ENCODE measurements at places on chromosomes 6 and 20.
A peak's percentile ranks its signal among the peaks of the same experiment; 100 is the strongest.

DNA sequence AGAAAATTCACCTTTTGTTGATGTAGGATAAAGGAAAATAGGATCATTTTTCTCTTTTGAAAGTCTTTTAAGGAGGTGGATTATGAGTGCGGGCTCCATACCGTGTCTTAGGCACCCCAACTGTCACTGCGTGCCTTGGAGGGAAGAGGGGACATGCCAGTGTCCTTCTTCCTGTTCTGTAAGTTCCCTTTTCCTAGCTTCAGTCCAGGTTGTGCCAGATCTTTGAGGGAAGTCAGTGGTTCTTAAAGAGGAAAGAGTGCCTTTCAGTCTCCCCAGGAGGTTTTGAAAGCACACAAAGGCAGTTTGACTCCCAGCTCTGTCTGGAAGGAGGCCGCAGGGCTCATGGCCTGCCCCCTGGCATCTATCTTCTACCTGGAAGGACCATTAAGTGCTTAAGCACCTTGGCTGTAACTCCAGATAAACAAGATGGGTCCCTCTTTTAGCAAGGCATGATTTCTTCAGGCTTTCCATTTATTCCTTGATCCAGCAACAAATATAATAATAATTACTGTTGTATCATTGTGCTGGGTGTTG is 13.0 kb downstream of the EFCAB8 start:
- no peak for DNase-seq

DNA sequence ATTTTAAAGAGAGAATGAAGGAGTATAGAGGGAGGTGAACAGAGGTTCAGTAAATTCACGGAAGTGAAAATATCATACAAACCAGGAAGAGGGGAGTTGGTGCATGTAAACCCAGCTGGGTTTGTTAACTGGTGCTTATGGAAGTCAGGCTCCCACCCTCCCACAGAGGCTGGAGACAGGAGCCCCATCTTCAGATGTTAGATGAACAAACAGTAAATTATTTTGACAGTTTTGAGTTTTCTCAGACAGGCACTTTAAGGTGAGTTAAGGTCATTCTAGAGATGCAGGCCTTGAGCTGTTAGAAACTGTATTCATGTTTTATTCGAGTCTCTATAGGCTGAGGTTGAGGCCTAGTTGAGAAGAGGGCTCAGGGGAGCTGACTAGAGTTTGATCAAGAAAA is 41.8 kb upstream of the FUCA2 start:
- DNase-seq, result no peak

DNA sequence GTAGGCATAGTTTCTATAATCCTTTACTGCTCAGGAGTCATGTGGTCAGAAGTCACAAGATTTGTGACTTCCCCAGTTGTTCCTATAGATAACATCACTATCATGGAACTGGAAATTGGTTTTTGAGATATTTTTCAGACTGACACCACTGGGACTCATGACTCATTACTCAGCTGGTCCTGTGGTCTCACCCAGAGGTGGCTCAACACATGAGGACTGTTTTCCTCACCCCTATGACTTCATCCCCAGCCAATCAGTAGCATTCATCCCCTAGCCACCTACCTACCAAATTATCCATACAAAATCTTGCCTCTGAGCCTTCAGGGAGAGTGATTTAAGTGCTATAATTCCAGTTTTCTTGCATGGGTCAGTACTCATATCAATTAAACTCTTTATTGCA is 1217.7 kb downstream of the EPHA7 start:
- no peak for DNase-seq

DNA sequence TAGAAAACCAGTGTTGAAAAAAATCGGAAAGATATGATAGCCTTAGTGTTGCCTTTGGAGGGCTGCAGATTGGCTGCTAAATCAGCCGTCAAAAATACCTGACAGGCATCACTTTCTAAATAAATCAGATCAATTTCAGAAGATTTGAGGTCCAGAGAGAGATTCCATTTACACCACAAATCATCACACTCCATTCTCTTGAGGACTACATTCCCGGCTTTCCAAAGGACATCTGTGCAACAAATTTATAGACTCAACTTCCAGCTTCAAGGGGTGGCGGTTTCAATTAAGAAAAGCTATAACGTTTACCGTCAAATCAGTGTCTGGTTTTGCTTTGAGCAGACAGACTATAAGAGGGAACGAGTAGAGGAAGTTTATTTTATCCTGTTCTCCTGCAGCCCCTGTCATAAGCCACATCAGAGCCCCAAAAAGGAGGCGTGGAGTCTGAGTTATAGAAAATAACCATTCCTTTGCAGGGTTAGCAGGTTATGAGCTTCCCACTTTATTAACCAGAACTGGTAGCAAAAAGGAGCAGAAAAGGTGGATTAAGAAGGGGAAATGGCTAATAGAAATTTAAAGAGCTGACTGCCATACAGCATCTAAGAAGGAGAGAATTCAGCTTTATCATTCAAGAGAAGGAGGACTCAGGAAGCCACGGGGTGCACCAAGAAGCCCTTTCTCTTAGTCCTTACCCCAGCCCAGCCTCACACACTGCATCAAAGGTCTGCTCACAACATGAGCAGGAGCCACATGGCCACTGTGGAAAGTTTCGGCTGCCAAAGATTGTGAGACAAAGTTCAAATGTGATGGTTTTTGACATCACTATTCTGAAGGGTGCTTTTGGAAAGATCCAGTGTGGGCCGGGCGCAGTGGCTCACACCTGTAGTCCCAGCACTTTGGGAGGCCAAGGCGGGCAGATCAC is 12.9 kb upstream of the UQCC2 start:
- no peak for DNase-seq

GRCh38 chr6:131412960-131413830 is 159.8 kb upstream of the ARG1 start:
- no peak for DNase-seq

DNA sequence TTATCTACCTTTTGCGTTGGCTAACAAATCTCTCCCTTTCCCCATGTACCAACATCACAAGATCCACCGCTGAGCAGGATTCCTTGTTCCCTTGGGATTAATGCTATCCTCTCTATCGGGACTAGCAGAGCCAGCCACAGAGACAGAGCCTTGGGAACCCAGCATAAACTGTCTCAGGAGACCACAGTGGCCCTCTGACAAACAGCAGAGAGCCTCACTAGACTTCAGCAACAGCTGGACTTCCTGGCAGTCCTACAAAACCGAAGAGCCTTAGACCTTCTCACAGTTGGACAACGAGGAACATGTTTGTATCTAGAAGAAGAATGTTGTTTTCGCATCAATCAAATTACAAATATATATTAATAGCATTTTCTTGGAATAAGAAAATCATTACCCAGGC is 39.6 kb upstream of the POU5F1 start:
- DNase-seq, result no peak

GRCh38 chr20:38649275-38649891 is 47.8 kb downstream of the ARHGAP40 start:
- DNase-seq, result peak; percentile 56

GRCh38 chr20:22575087-22575721 is 9.2 kb downstream of the FOXA2 start:
- DNase-seq, result peak; percentile 76

DNA sequence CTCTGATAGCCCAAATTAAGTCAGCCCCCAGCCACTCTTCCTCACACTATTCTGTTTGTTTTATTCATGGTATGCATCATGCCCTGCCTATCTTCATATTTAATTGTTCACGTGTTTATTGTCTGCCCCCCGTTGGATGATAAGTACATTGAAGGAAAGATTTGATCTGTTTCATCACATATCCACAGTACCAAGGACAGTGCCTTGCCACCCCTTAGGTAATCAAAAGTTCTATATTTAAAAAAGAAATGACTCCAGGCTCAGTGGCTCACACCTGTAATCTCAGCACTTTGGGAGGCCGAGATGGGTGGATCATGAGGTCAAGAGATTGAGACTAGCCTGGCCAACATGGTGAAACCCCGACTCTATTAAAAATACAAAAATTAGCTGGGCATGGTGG is 10.2 kb upstream of the RIN2 start:
- DNase-seq, result no peak

DNA sequence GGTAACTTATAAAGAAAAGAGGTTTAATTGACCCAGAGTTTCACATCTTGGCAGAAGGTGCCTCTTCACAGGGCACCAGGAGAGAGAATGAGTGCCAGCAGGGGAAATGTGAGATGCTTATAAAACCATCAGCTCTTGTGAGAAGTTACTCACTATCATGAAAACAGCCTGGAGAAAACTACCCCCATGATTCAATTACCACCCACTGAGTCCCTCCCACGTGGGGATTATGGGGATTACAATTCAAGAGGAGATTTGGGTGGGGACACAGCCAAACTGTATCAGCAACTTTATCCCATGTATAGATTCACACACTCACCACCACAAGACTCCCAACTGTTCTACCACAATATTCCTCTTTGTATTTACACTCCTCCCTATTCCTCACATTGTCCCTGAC is 10.6 kb downstream of the PDSS2 start:
- DNase-seq, result no peak

GRCh38 chr6:170199716-170200115 is 91.2 kb downstream of the DLL1 start:
- DNase-seq, result no peak

GRCh38 chr6:25919657-25920056 is 10.8 kb downstream of the SLC17A2 start:
- no peak for DNase-seq

DNA sequence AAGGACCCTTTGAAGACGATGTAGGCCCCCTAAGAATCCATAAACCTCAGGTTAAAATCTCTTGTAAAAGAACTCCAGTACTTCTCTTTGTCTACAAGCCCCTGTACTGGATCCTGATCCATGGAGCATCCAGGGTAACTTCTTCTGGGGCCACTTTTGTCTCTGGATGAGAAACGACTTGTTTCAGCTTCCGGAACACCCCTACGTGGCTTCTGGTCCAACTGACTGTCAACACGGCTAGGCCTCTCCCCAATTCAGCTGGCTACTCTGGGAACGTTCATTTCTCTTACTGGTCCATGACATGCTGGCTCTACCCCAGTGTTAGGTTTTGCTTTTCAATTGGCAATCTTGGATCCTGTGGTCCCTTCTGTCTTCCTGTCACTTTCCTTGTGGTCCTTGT is 198.0 kb downstream of the BACH2 start:
- no peak for DNase-seq

DNA sequence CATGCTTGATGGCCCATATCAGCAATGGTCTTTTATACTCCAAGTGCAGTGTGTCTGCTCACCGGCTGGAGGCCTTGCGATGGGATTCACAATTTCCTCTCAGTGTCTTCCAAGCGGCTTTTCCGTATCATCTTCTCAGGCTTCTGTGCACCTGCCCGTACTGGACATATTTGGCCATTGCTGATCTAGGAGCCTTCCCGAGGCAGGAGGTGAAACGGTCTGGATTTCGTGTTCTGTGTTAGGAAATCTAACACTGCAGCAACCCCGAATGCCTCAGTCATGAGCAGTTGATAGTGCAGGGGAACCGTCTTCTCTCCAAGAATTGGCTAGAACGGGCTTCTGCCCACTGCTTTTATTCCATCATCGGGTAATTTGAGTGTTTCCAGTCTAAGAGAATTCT is 60.5 kb downstream of the PPP1R14C start:
- no peak for DNase-seq

- no peak for DNase-seq
Measured at GRCh38 chr6:90703336-90703735, 116.5 kb upstream of the MAP3K7 start.

- DNase-seq, result no peak
Measured at GRCh38 chr6:45965792-45966191, 49.9 kb downstream of the CLIC5 start.

GRCh38 chr6:45697605-45698004 is 318.1 kb downstream of the CLIC5 start:
- no peak for DNase-seq

DNA sequence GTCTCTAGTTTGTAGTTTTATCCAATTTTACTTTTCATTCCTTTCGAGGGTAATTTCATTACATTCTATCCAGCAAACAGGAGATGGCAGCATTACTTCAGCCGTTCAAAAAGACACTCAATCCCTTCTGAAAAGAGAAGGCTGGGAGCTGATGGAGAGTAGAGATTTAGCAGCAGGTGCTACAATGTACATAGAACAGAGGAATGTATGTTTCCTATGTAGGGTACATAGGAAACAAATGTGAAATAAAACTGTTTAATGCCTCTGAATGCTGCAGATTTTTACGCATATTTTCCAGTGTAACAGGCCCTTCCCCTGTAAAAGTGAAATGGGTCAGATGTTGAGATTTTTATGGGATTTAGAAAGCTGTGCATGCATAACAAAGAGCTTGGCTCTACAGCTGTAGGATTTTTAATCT is 16.0 kb downstream of the RPS12 start:
- peak; percentile 79 for DNase-seq

DNA sequence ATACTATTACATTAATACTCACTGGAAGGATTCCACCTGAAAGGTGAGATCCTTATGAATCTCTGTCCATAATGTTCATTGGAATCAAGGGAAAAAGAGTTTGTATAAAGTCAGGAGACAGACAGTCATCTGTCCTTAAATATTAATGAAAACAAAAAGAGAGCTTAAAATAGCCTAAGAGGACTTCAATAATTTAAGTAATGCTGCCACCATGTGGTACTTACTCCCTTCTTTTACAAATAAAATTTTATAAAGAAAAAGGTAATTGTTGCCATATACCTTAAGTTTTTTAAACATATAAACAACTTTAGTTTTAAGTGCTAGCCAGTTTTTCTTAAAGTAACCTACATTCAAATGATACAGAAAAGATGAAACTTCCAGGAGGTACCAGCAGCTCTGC is 5.1 kb downstream of the BLOC1S5 start:
- no peak for DNase-seq

DNA sequence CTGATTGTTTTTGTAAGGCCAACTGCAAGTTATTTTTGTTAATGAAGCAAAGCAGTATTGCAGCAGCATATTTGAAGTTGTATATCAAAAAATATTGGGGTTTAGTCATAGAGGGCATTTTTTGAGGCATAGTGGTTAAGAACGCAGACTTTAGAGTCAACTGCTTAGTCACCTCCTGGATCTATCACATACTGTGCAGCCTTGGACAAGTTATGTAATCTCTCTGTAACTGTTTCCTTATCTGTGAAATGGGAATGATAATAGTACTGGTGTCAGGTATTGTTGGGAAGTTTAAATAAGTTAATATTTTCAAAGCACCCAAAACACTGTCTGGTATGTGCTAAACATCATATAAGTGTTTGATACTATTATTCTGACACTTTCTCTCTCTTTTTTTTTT is 27.2 kb upstream of the EFHC1 start:
- no peak for DNase-seq

DNA sequence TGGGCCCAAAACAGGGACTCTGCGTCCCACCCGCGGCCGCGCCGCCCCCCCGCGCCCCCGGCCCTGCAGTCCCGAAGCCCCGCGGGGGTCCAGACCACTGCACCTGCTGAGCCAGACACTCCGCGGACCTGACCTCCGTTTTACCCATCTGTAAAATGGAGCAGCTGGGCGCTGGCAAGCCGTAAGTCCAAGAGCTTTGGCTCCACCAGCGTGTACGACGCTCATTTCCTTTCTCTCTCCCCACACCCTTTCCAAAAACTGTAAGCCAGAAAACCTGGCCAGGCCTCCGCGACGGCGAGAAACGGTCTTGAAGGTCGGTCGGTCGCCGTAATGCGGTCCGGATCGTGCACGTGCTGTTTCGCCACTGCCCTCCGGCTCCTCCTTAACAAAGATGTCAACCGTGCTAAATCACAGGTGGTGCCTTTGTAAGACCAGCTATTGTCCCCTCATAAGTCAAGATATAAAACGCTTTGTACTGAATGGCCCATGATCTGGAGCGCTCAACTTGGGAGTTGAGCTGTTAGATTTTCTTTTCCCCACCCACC is 7.8 kb upstream of the NR2E1 start:
- DNase-seq, result peak; percentile 65

Measured in NCI-H1930 (cell line).